ENCODE measurements at places on chromosomes 7 and 10.

DNA sequence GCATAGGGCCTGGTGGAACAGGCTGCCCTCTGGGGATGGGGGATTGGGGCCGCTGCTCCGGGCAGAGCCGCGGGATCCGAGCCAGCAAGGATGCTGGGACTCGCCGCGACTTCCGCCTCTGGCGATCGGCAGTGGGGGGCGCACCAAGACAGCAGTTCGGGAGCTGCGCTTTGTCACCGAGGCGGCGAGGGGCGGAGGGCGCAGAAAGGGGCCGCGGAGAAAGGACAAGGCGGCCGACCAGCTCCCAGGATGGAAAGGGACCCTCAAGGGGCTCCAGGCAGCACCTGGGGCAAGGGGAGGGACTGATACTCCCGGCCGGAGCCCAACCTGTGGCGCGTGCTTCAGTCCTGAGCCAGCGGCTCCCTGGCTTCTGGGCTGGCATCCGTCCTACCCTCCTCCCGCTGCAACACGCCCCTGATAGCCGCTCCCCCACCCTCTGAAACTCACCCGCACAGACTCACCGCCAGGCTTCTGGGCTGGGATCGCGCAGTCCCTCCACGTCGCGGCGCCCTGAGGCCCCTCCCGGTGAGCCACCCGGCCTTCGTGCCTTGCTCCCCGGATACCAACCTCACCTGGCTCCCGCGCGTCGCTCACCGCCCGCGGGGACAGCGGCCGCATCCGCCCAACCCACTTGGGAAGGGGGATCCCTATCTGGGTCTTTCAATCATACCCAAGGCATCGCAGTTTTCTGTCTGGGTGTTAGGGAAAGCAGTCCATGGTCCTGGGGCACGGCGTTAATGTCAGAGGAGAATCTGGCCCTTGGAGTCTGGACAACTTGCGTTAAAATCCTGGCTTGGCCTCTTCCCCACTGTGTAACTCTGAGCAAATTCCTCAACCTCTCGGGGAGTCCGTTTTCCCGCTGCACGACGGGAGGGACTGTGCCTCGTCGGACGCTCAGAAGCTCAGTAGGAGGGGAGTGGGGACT lies 7.0 kb upstream of the EVX1 start:
- peak; percentile 79 for DNase-seq

- no peak for DNase-seq
These were observed 178.6 kb downstream of the EMX2 start for GRCh38 chr10:117720931-117721835.

GRCh38 chr7:122902751-122903495 lies 16.7 kb upstream of the CADPS2 start:
- DNase-seq, result no peak

GRCh38 chr7:146319629-146320028 lies 203.0 kb downstream of the CNTNAP2 start:
- DNase-seq, result no peak

DNA sequence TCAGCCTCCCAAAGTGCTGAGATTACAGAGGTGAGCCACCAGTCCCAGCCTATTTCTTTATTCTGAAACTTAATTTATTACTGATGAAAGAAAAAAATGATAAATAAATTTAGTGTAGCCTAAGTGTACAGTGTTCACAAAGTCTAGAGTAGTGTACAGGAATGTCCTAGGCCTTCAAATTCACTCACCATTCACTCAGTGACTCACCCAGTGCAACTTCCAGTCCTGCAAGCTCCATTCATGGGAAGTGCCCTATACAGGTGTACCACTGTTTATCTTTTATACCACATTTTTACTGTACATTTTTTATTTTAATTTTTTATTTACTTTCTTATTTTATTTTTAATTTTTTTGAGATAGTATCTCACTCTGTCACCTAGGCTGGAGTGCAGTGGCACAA lies 12.2 kb downstream of the MRLN start:
- DNase-seq, result no peak

DNA sequence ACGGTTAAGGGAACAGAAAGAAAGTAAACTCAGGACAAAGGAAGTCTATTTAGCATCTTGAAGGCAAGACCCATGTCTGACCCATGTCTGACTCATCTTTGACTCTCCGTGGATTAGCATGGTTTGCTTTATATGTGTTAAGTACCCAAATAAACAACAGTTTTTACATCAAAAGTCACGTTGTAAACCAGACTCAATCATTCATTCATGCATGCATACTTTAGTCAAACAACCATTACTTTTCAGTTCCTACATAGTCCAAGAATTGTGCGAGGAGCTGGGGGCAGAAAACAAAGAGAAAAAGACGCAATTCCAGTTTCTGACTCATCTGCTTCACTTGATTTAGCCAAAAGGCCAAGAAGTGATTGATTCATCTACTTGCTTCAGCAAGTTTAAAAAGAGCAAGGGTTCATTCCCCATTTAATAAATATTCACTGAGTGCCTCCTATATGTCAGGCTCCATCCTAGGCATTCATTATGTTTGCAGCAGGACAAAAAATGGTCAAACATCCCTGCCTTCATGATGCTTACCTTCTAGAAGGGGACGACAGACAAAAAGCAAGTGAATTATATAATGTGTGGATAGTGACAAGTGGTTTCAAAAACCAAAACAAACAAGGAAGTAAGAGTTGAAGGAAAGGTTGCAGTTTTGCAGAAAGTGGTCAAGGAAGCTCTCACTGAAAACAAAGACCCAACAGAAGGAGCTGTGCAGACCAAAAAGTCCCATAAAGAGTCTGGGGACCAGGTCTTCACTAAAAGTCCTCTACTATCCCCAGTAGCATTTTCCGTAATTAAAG lies 116.2 kb downstream of the FAM107B start:
- no peak for DNase-seq

DNA sequence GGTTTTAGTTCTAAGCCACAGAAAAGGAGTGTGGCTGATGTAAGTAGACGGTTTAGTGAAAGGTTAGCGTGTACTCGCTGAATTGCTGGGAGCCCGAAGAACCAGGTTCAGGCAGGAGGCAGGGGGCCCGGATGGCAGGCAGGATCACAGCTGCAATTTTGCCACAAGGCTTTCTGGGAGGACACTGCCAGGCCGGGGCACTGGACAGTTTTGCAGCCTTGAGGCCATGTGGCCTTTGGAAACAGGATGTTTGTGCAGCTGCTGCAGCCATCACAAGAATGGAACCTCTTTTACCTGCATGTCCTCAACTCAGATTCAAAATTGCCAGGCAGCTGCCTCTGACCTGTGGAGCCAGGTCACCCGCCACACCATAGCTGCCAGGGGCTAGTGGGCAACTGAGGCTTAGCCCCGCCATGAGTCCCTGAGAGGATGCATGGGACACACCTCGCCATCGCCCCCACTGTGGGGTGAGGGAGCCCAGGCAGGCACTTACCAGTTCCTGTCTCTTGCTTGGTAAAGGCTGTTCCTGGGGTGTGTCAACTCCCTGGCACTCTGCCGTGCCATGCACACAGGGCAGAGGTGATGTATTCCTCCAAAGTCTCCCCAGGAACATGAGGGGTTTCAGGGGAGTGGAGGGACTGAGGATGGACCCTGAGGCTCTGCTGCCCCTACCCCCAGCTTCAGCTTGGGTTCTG lies 188.6 kb downstream of the RPS24 start:
- DNase-seq, result no peak

DNA sequence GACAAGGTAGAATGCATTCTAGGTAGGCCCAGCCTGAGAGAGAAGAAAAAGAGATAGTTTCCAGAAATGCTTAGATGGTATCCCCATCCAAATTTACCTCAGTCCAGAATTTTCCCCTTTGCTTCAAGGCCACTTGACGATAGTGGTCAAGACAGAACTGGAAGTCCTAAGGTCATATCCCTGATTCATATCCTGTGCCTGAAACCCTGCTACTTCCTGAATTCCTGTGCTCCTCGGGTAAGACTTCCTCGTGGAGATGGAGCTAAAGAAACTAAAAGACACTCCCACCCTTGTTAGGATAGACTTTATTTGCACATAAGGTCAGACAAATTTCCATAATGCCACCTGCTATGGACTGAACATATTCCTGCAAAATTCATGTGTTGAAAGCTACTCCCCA lies 175.9 kb downstream of the EVX1 start:
- no peak for DNase-seq

- no peak for DNase-seq
These were observed 3.4 kb upstream of the TBRG4 start for GRCh38 chr7:45114926-45115325.

GRCh38 chr7:100604976-100605911 lies 3.1 kb downstream of the PCOLCE start:
- peak; percentile 63 for DNase-seq

DNA sequence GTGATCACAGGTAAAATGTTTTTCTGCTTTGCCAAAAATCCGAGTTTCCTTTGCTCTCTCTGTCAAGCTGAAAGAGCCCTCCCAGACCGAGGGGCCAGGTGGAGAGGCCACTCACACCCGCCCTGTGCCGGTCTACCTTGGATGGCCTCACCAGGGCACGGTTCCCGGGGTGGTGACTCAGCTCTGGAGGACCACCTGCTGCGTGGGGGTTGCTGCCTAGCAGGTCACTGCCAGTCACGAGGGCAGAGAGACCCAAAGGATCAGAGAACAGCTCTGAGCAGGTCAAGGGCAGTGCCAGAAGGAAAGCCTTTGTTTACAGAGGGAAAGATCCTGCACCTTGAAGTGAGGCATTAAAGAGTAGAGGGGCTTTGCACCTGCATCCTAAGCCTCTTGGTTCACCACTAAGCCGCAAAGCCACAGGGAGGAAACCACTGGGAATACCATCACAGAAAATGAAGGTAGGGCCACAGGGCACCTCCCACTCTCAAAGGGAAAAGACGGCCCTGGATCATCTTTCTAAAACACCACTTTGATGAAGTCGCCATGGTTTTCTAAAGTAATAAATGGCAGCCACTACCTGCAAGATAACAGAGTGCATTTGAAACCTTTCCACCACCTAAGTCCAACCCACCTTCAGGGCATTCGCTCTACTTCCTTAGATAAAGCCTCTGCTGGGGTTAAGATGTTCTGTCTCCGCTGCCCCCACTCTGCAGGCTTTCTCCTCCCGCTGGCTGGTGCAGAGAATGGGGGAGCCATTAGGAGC lies 160.3 kb upstream of the KLF14 start:
- DNase-seq, result peak; percentile 96

GRCh38 chr7:136845899-136846465 lies 22.5 kb upstream of the CHRM2 start:
- no peak for DNase-seq

- peak; percentile 39 for DNase-seq
These were observed 209.5 kb downstream of the FAM107B start for GRCh38 chr10:14565199-14565598.

DNA sequence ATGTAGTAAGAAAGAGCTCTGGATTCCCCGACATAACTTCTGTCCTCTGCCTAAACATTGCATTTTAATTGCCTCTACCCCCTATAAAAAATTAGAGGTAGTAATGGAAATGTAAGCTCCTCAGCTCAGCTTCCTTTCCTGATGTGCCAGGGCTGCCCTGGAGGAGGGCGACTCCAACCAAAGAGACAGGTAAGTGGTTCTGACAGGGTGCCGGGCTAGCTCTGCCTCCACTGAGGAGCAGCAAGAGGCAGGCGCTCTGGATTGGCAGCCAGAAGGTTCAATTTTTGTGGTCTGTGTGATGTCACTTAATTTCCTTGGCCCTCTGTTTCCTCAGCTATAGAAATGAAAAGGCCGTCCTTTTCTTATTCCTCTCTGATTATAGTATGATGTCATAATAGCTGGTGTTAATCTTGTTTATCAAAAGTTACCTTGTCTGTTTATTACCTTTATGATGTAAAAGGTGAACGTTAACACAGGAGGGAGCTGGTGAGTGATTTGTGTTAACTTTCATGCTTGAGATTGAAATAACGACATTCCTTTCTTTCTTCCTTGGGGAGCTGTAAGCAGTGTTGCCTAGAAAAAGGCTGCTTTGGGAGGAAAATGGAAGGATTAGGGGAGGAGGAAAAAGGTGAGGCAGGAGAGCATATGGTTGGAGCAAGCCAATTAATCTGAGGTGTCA lies 51.8 kb downstream of the ANLN start:
- no peak for DNase-seq

DNA sequence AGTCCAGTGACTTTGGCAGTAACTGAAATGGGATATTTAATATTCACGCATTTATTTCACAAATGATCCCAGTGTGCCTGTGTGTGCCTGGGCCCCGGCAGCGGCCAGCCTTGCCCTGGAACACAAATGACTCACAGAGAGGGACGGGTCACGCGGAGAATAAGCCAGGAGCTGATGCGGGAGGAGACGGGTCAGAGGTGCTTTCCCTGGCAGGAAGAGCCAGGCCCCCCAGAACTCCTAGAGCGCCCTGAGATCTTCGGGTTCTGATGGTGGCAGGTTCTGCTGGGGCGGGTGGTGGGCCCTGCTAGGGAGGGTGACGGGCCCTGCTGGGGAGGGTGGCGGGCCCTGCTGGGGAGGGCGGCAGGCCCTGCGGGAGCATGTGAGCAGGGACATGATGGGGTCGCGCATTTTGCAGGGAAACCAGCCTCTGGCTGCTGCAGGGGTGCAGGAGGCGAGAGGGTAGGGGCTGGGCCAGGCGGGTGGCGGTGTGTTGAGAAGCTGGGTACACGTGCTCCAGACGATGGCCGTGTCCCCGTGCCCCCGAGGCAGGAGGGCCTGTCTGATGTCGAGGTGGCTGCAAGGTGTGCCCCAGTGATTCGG lies 84.2 kb upstream of the DIP2C start:
- DNase-seq, result no peak

DNA sequence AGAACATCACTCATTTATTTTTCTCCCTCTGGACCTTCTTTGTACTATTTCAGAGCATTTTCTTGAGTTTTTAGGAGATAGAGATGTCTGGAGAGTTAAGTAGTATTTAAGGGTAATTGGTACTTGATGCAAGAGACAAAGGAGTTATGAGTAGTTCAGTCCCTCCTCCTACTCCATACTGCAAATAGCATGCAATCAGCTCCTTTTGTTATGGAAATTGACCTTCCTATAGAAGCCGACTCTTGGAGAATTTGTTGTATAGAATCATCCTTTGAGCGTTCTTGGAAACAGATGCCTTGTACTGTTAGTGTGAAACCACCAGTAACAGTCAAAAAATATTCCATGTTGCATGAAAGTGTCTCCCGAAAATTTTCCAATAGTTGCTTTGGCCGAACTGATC lies 428.2 kb upstream of the GALNT17 start:
- DNase-seq, result no peak

GRCh38 chr7:99369767-99370391 lies 4.7 kb upstream of the ARPC1B start:
- no peak for DNase-seq

GRCh38 chr10:124518366-124518765 lies 56.7 kb downstream of the LHPP start:
- DNase-seq, result peak; percentile 43

- no peak for DNase-seq
These were observed 165.2 kb downstream of the FANK1 start for GRCh38 chr10:126061526-126061925.
